Spleen (tissue), 13 donors: ENCODE measurements at places on chromosomes 13 and 19. TPM values are rescaled to one million over a fixed set of nuclear protein-coding genes. Genes with fewer than 3 reads are reported as not detected.

SOX1 gene
- not detected for total RNA-seq

CFAP97D2 gene
- not detected for total RNA-seq

SCEL gene
- total RNA-seq: not detected

FOXA3 gene
- total RNA-seq: not detected

URAD gene
- total RNA-seq: not detected

ZNF229 gene
- total RNA-seq: 5.0 TPM

TPGS1 gene
- total RNA-seq: 16.1 TPM

KLK15 gene
- total RNA-seq: not detected

PRKACA gene
- total RNA-seq: 87.7 TPM

RNF17 gene
- 0.32 TPM for total RNA-seq

CYP2A7 gene
- total RNA-seq: not detected

PTH2 gene
- not detected for total RNA-seq

ATXN8OS gene
- total RNA-seq: not detected

KLK2 gene
- not detected for total RNA-seq

SLC10A2 gene
- not detected for total RNA-seq

CPB2 gene
- not detected for total RNA-seq
